ENCODE measurements at places on chromosomes 4 and X.

- no peak overlapping the region for H3K4me3 ChIP-seq
- no peak overlapping the region for H3K27ac ChIP-seq
- no peak for DNase-seq
- H3K36me3 ChIP-seq: no peaks in the 10 kb centered on the region
- no peaks in the 10 kb centered on the region for H3K4me1 ChIP-seq
Observed at GRCh38 chr4:152850377-152850776, 70.6 kb downstream of the ARFIP1 start.

- H3K27me3 ChIP-seq: no peaks in the 10 kb centered on the region
- H3K27ac ChIP-seq: no peak overlapping the region
- H3K36me3 ChIP-seq: no peaks in the 10 kb centered on the region
- DNase-seq: no peak
- H3K4me1 ChIP-seq: no peaks in the 10 kb centered on the region
Observed at GRCh38 chr4:54937501-54937900, 187.9 kb downstream of the KDR start.

GRCh38 chrX:19725641-19726040, 161.8 kb downstream of the SH3KBP1 start:
- DNase-seq: no peak
- no peaks in the 10 kb centered on the region for H3K4me1 ChIP-seq
- no peaks in the 10 kb centered on the region for H3K27me3 ChIP-seq
- no peak overlapping the region for H3K27ac ChIP-seq
- H3K36me3 ChIP-seq: no peaks in the 10 kb centered on the region

DNA sequence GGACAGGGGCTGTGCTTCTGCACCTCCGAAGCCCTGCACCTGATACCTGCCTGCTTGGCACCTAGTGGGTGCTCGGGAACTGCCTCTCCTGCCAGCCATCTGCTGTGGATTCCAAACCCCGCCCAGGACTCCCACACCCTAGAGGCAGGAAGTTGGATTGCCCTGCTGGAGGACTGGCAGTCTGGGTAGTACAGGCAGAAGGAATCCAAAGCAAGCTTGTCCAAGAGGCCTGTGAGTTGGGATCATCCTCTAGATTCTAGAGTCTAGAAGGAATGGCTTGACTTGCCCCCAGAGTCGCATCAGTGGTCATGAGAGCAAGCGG, 64.6 kb upstream of the MTM1 start:
- no peak overlapping the region for H3K27ac ChIP-seq
- DNase-seq: no peak
- no peaks in the 10 kb centered on the region for H3K4me1 ChIP-seq
- H3K4me3 ChIP-seq: no peak overlapping the region
- H3K36me3 ChIP-seq: no peaks in the 10 kb centered on the region
- no peaks in the 10 kb centered on the region for H3K27me3 ChIP-seq

GRCh38 chr4:184457535-184458249, 16.7 kb downstream of the IRF2 start:
- peaks cover 1% of the 10 kb centered on the region for H3K36me3 ChIP-seq
- no peak overlapping the region for H3K4me3 ChIP-seq
- DNase-seq: no peak
- peaks cover 15% of the 10 kb centered on the region for H3K4me1 ChIP-seq
- H3K27me3 ChIP-seq: no peaks in the 10 kb centered on the region

DNA sequence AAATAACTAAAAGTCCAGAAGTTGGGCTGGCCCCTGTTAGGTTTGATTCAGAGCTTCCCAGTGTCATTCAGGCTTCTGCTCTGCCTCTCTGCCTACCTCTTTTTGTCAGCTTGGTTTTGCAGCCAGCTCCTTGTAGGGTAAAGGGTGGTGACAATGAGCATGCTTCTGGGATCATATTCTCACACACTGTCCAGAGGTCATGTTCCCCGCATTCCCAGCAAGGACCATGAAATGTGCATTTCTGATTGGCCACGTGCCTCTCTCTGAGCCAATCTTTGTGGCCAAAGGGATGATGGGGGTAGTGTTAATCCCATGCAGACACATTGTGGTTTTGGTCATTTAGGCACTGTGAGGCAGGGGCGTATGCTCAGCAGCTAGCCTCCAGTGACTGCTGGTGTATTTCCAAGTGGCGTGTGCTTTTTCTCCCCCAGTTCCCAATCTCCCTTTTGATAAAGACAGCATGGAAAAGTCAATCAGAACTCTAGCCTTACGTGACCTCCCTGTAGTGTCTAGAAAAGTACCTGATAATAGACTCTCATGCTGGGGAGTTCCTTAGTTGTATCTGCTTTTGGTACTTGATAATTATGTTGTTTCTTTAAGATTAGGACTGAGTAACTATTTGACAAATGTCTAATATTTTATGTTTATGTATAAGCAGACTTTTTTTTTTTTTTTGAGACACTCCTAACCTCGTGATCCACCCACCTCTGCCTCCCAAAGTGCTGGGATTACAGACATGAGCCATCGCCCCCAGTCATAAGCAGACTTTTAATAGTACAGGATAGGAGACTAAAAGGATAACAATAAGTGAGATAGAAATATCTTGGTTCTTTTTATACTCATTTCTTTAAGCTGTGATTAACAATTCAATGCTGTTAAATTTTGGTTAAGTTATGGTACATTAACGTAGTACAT, 57.8 kb downstream of the KIAA0232 start:
- peak; percentile 54 for DNase-seq
- H3K4me1 ChIP-seq: peaks cover 17% of the 10 kb centered on the region
- H3K27ac ChIP-seq: peak overlapping the region; percentile 30

DNA sequence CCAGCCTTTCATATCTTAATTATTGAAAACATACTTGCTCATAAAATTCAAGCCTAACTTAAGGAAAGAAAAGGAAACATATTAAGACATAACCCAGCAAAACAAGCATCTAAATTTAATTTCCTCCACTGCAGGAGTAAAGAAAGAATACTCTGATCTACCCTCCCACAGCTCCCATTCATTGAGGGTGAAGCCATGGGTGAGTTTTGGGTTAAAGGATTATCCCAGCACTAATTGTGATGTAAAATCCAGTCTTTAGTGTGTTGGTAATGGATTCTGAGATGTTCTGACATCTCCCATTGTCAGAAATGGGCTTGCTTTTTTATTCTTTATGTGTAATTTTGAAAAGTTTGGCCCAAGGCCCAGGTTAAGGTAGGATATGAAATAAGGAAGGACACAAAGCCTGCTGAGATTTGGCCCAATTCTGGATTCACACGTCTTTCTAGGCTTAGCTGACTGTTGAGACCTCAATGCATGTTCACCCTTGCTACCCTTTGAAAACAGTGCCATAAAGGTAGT, 50.4 kb downstream of the SPARCL1 start:
- DNase-seq: no peak
- H3K27ac ChIP-seq: no peak overlapping the region
- H3K4me1 ChIP-seq: no peaks in the 10 kb centered on the region
- H3K4me3 ChIP-seq: no peak overlapping the region
- no peaks in the 10 kb centered on the region for H3K36me3 ChIP-seq

- no peaks in the 10 kb centered on the region for H3K36me3 ChIP-seq
- H3K27me3 ChIP-seq: no peaks in the 10 kb centered on the region
- no peak overlapping the region for H3K4me3 ChIP-seq
- 0 out of 2 replicates have a peak, but pooled peaks cover 3% of the 10 kb centered on the region for H3K4me1 ChIP-seq
- H3K27ac ChIP-seq: no peak overlapping the region
- peak; percentile 37 for DNase-seq
Observed at GRCh38 chrX:34559325-34559724, 97.8 kb downstream of the TMEM47 start.

DNA sequence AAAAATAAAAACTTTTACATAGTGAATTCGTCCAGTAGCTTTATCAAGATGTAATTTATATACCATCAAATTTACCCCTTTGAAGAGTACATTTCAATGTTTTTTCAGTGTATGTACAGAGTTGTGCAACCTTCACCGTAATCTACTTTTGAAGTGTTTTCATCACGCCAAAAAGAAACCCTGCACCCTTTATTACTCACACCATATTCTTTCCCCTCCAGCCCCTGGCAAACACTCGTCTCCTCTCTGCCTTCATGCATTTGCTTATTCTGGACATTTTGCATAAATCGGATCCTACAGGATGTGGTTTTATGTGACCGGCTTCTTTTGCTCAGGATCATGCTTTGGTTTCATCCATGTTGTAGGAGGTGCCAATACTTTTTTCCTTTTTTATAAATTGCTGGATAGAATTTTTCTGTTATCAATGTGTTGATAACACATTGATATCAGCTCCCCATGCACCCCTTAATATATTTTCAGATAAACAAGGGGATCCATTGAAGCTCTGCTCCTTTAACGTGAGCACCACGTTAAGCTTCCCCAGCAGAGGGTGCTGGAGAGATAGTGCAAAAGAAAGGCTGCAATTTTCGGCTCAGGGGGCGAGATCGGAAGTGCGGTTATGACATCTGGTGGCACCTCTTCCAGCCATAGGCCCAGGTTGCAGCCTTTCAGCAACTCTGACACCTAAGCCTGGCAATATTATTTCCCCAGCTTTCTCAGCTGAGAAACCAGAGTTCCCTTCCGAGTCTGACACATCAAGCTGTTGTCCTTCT, 100.1 kb upstream of the VCX3B start:
- no peaks in the 10 kb centered on the region for H3K36me3 ChIP-seq
- H3K4me1 ChIP-seq: no peaks in the 10 kb centered on the region
- peak; percentile 43 for DNase-seq
- H3K4me3 ChIP-seq: no peak overlapping the region
- no peak overlapping the region for H3K27ac ChIP-seq

- no peak overlapping the region for H3K4me3 ChIP-seq
- H3K27ac ChIP-seq: no peak overlapping the region
- H3K27me3 ChIP-seq: no peaks in the 10 kb centered on the region
Observed at GRCh38 chrX:72258174-72258573, 18.9 kb downstream of the RPS4X start.

DNA sequence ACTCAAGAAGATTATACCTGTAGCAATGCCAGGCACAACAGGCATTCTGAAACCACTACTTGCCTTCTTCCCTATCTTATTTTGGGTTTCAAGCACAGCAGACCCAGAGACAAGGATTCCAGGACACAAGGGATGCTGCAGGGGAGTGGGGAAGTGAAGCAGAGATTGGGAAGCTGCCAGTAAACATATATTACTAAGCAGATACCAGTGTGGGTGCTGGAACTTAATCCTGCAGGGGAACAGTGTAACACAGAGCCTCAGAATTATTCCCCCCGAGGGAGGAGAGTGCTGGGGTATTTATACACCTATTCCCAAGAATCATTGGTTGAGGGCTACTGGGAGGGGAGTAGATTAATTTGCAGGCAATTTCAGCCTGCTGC, 33.3 kb upstream of the MAML3 start:
- no peaks in the 10 kb centered on the region for H3K4me1 ChIP-seq
- no peaks in the 10 kb centered on the region for H3K36me3 ChIP-seq
- no peaks in the 10 kb centered on the region for H3K27me3 ChIP-seq
- no peak for DNase-seq
- H3K27ac ChIP-seq: no peak overlapping the region
- no peak overlapping the region for H3K4me3 ChIP-seq

GRCh38 chr4:15438939-15439524, 11.2 kb downstream of the C1QTNF7 start:
- H3K4me3 ChIP-seq: no peak overlapping the region
- DNase-seq: no peak
- no peaks in the 10 kb centered on the region for H3K4me1 ChIP-seq
- H3K27ac ChIP-seq: no peak overlapping the region

GRCh38 chr4:33924239-33924638, 2320.1 kb downstream of the ARAP2 start:
- no peaks in the 10 kb centered on the region for H3K27me3 ChIP-seq
- DNase-seq: no peak
- no peaks in the 10 kb centered on the region for H3K4me1 ChIP-seq
- no peak overlapping the region for H3K4me3 ChIP-seq

DNA sequence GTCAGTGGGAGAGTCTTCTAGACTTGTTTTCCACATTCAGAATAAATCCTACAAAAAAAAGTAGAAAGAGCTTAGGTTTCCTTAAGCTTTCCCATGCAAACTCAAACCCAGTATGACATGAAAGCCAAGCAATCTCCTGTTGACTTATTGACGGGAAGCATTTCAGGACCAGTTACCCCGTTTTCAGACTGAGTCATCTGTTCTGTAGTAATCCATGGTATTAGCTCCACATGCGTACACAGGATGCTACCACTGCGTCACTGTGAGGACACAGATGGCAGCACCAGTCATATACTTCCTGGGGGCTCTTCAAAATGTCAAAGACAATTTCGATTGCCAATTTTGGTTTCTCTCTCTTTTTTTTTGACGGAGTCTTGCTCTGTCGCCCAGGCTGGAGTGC, 224.9 kb upstream of the MAD2L1 start:
- H3K27ac ChIP-seq: no peak overlapping the region
- no peaks in the 10 kb centered on the region for H3K4me1 ChIP-seq
- no peak for DNase-seq
- H3K36me3 ChIP-seq: no peaks in the 10 kb centered on the region

DNA sequence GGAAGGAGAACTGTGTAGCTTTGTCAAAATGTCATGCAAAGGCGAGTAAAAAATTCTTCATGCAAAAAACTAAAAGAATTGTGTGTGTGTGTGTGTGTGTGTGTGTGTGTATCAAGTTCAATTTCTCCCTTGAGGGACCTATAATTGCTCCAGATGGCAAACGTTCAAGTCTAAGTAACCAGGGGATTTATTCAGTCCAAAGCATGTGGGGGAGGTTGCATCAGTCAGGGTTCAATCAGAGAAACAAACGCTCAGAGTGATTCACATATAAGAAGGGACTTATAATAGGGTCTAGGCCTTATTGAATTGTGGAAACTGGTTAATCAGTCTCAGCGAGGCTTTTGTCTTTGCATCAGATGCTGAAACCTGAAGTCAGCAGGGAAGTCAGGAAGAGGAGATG, 5.0 kb downstream of the DCAF8L1 start:
- no peak for DNase-seq
- H3K27me3 ChIP-seq: no peaks in the 10 kb centered on the region
- no peak overlapping the region for H3K27ac ChIP-seq
- no peaks in the 10 kb centered on the region for H3K4me1 ChIP-seq
- H3K36me3 ChIP-seq: no peaks in the 10 kb centered on the region

- no peak for DNase-seq
- no peaks in the 10 kb centered on the region for H3K4me1 ChIP-seq
- H3K27ac ChIP-seq: no peak overlapping the region
- H3K36me3 ChIP-seq: no peaks in the 10 kb centered on the region
- H3K27me3 ChIP-seq: no peaks in the 10 kb centered on the region
Observed at GRCh38 chr4:169131556-169132208, 121.6 kb upstream of the CBR4 start.

- H3K36me3 ChIP-seq: no peaks in the 10 kb centered on the region
- H3K27ac ChIP-seq: no peak overlapping the region
- H3K27me3 ChIP-seq: no peaks in the 10 kb centered on the region
Observed at GRCh38 chrX:9091258-9091657, 57.3 kb upstream of the FAM9B start.

- peak; percentile 46 for DNase-seq
- no peak overlapping the region for H3K27ac ChIP-seq
- no peaks in the 10 kb centered on the region for H3K36me3 ChIP-seq
- no peaks in the 10 kb centered on the region for H3K27me3 ChIP-seq
- no peaks in the 10 kb centered on the region for H3K4me1 ChIP-seq
Observed at GRCh38 chr4:137819964-137820383, 287.7 kb upstream of the PCDH18 start.

DNA sequence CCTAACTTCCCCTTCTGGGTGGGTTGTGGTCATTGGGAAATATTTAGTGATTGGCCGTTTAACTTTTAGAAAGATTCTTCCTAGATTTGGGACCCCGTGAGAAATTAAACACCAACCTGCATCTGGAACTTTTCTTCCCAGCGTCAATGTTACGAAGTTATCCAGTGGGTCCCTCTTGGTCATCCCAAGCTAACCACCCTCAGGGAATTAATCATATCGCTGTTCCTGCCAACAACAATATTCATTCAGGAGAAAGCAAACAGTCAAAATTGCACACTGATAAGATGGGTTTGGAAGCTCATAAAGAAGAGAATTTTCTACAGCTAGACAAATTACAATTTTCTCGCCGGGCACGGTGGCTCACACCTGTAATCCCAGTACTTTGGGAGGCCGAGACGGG, 121.2 kb upstream of the STX18 start:
- no peak overlapping the region for H3K4me3 ChIP-seq
- H3K27ac ChIP-seq: peak overlapping the region; percentile 36
- no peaks in the 10 kb centered on the region for H3K36me3 ChIP-seq

Measured in Caco-2 (cell line).